Esophagus muscularis mucosa (tissue), 4 donors: ENCODE measurements at places on chromosomes 16 and 17. TPM values are rescaled to one million over a fixed set of nuclear protein-coding genes. Genes with fewer than 3 reads are reported as not detected.

GRCh38 chr16:79847101-79847500, 246.6 kb upstream of the MAF start:
- no peaks in the 10 kb centered on the region for H3K4me1 ChIP-seq
- no peaks in the 10 kb centered on the region for H3K27me3 ChIP-seq
- H3K27ac ChIP-seq, result no peak overlapping the region

GRCh38 chr16:10511829-10512228, 68.6 kb downstream of the EMP2 start:
- DNase-seq, result no peak
- no peaks in the 10 kb centered on the region for H3K27me3 ChIP-seq
- H3K36me3 ChIP-seq, result no peaks in the 10 kb centered on the region
- H3K4me3 ChIP-seq, result no peak overlapping the region

DNA sequence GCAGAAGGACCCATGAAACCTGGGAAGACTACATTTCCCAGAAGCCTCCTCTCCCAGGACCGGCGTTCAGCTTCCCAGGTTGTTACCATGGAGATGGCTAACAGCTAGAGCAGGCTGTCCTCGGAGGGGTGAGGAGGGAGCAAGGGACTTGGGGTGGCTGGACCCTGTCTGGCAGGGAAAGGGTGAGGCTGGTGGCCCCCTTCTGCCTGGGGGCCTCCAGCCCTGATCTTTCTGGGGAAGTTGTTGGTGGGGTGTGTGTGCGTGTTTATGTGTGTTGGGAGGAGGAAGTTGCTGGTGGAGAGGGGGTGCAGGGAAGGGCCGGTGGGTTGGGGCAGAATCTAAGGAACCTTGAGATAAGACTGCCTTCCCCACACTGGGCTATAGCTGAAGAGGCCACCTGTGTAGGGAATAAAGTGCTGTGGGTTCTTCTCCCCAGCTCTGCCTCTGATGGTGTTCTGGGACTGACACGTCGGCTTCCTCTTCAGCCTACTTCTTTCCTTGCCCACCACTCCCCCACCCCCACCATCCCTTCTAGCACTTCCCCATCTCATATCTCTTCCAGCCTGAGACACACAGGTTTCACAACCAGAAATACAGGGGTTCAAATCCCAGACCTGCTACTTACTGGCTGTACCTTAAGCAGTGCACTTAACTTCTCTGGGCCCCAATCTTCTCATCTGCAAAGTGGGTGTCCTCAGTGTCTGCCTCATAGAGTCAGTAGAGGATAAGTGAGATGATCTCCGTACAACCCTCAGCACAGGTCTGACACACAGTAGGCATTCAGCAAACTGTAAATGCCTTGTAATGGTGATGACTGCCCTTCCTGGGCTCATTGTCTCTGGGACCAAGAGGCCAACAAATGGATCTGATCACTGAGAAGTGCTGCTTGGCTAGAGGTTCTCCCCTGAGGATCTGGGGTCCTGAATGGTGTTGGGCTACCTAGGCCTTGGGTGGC, at the start of gene DRC7:
DRC7 (plus strand) TSS at position 82 of the 955 bp plus-strand sequence. CDS start 3,144 bp downstream, outside the sequence.
- no peak within 1 kb of the TSS for H3K27ac ChIP-seq
- peak within 1 kb of the TSS; percentile 21 for H3K4me3 ChIP-seq
- no peaks in the 10 kb centered on the region for H3K36me3 ChIP-seq
- H3K4me1 ChIP-seq, result no peaks in the 10 kb centered on the region
- peaks cover 15% of the 10 kb centered on the region for H3K27me3 ChIP-seq

- H3K27ac ChIP-seq, result no peak overlapping the region
- no peaks in the 10 kb centered on the region for H3K27me3 ChIP-seq
- no peak for DNase-seq
- H3K4me1 ChIP-seq, result no peaks in the 10 kb centered on the region
- no peak overlapping the region for H3K4me3 ChIP-seq
Observed at GRCh38 chr16:50045412-50045811, 20.4 kb upstream of the HEATR3 start.

GRCh38 chr17:39938140-39938869, 10.8 kb downstream of the LRRC3C start:
- no peak for DNase-seq
- no peaks in the 10 kb centered on the region for H3K27me3 ChIP-seq
- H3K4me3 ChIP-seq, result no peak overlapping the region
- no peaks in the 10 kb centered on the region for H3K36me3 ChIP-seq
- H3K27ac ChIP-seq, result no peak overlapping the region
- H3K4me1 ChIP-seq, result no peaks in the 10 kb centered on the region

- H3K36me3 ChIP-seq, result peaks cover 90% of the 10 kb centered on the region
- no peaks in the 10 kb centered on the region for H3K27me3 ChIP-seq
- no peak overlapping the region for H3K4me3 ChIP-seq
- H3K4me1 ChIP-seq, result no peaks in the 10 kb centered on the region
- no peak for DNase-seq
Observed at GRCh38 chr16:87409153-87409552, 17.0 kb downstream of the MAP1LC3B start.

The SUZ12 gene
- total RNA-seq, result 21.5 TPM

The HBM gene
- total RNA-seq, result not detected
